Mononuclear cell (primary cell): ENCODE measurements at places on chromosomes 13 and 19. TPM values are rescaled to one million over a fixed set of nuclear protein-coding genes. Genes with fewer than 3 reads are reported as not detected.

Gene TIMM44
- 34.2 TPM for total RNA-seq

Gene ATP8B3
- total RNA-seq: 0.73 TPM

Gene ARHGAP35
- total RNA-seq: 9.9 TPM

Gene FUT6
- not detected for total RNA-seq

Gene C1QTNF9B
- total RNA-seq: not detected

Gene ZNF534
- total RNA-seq: 0.10 TPM

Gene CDX2
- total RNA-seq: not detected

Gene KL
- total RNA-seq: 0.10 TPM

Gene PSG4
- not detected for total RNA-seq

Gene PRR22
- 0.42 TPM for total RNA-seq

Gene FLT3LG
- total RNA-seq: 49.6 TPM

Gene ZNF790
- 1.8 TPM for total RNA-seq

Gene CD37
- 229 TPM for total RNA-seq

Gene F2RL3
- total RNA-seq: 1.7 TPM

Gene DPF1
- total RNA-seq: not detected

Gene URAD
- total RNA-seq: not detected

Gene CNOT3
- 8.1 TPM for total RNA-seq

Gene ZNF540
- 7.5 TPM for total RNA-seq

Gene DMKN
- not detected for total RNA-seq

Gene CEACAM7
- not detected for total RNA-seq

Gene MEIOSIN
- not detected for total RNA-seq

Gene CGB1
- total RNA-seq: not detected

Gene PLPP2
- total RNA-seq: under 0.01 TPM

Gene ZNF345
- total RNA-seq: 5.0 TPM

Gene TJP3
- total RNA-seq: 5.7 TPM

Gene ZNF93
- 15.0 TPM for total RNA-seq

Gene AKAP8L
- total RNA-seq: 76.9 TPM

Gene ZNF888
- 3.8 TPM for total RNA-seq
